ENCODE measurements at places on chromosomes 7 and 10.

GRCh38 chr7:154620141-154620755, 382.7 kb downstream of the PAXIP1 start:
- no peak for DNase-seq

GRCh38 chr7:144713850-144714249, 122.0 kb downstream of the TPK1 start:
- DNase-seq, result no peak

DNA sequence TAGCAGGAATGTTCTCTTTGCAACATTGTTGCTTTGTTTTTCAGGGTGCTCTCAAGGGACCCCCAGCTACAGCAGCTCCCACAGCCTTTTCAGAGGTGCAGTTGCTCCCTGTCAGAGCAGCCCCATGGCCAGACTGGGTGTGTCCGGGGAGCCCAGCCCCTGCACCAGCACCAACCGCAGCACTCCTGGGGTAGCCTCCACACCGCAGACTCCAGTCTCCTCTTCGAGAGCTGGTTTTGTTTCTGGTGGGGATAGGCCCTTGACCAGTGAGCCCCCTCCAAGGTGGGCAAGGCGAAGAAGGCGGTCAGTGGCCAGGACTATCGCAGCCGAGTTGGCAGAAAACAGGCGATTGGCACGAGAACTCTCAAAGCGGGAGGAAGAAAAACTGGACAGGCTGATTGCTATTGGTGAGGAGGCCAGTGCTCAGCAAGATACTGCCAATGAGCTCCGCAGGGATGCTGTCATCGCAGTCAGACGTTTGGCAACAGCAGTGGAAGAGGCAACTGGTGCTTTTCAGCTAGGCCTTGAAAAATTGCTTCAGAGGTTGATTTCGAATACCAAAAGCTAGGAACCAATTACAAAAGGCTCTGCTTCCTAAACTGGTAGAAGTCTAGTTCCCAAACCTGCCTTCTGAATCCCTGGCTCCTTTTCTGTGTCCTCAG, 5.4 kb downstream of the HSPA14 start:
- no peak for DNase-seq

DNA sequence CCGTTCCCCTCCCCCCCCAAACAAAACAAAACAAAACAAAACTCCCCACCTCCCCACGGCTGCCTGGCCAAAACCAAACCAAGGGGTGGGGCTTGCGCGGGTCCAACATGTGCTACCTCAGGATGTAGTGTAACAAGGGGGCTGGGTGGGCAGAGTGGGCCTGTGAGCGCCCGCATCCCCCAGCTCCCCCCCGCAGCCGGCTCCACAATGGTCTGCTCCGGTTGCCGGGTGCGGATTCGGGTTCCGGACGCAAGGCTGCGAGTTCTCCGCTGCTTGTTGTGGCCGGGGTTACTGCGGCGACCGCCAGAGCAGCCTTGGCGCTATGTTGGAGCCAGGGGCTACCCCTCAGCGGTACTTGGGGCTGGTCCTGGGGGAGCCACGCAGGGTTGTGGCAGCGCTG, 4.9 kb downstream of the C10orf143 start:
- DNase-seq, result no peak

DNA sequence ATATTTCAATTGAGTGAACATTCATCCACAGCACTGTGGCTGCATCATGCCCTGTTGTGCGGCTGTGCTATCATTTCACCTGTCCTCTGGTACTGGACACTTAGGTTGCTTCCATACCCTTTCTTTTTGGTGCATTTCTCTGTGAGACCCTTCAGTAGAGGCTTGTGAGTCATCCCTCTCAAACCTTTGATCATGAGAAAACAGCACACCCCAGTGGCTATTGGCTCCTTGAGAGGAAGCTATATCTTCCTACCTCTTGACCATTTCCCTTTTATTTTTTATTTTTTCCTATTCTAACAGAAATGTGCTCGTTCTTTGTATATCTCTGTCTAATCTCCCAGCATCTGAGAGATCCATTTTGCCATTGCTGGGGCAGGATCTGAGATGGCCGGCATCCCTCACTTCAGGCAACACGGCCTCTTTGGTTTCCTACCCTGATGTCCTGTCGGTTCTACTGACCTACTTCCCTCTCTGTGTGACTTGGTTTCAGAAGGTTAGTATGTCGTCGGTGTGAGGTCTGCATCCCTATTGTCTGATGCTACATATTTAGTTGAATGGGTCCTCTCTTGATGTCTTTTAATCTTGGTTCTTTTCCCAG, 23.8 kb upstream of the PIK3AP1 start:
- no peak for DNase-seq

DNA sequence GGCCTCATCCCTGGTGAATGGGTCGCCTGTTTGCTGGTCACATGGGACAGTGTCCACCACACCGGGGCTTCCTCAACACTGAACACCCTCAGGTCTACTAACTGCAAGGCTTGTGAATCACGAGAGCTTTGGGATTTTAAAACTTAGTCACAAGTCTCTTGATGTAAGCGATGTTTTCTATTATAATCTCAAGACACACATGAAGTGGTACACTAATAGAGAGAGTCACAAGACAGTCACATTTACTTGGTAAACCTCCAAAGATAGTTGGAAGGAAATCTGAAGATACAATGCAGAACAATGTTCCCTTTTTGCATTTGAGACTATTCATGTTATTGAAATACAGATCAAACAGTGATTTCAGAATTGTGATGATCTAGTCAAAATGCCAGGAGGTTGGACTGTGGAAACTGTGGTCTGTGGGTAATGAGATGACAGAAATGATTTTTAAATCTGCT, 233.1 kb upstream of the KLF6 start:
- DNase-seq, result no peak

- DNase-seq, result no peak
Observed at GRCh38 chr10:48551861-48552591, 52.8 kb downstream of the ARHGAP22 start.

Data from activated CD8-positive, alpha-beta memory T cell treated with anti-CD3 and anti-CD28 coated beads, Interleukin-2, amount 50 U/mL, for 4 hours (primary cell).